BE2C (cell line): ENCODE measurements at places on chromosomes 12 and 14.

- DNase-seq, result no peak
Measured at GRCh38 chr14:103097994-103098957, 3.8 kb downstream of the EXOC3L4 start.

DNA sequence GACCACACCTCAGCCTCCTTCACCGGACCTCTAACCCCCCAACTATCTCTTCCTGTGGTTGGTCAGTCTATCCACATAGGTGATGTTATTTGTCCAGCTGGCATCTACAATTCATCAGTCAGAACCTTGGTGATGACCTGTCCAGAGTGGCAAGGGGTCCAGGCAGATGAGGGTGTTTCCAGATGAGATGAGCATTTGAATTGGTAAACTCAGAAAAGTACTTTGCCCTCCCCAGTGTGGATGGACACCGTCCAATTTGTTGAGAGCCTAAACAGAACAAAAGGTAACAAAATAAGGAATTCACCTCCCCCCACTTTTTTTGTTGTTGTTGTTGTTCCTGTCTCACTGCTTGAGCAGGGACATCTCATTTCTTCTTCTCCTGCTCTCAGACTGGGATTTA, 34.3 kb upstream of the LRP6 start:
- DNase-seq, result no peak

- no peak for DNase-seq
Measured at GRCh38 chr12:126369487-126370463, 1304.5 kb downstream of the AACS start.

DNA sequence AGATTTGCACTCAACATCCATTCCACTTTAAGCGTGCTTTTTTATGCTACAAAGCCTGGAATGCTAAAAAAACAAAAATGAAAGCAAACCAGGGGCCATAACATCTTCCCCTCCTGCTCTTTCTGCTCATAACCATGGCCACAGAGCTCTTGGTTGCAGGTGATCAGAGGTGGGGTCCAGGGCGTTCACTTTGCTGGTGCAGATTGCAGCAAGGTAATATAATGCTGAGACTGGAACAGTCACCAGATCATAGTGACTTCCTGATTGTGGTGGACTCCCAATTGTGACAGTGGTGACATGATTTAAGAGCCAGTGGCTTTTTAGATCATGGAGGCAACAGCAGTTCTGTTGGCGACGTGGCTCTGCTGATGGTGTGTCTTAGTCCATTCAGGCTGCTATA, 115.0 kb upstream of the CPM start:
- DNase-seq, result no peak

DNA sequence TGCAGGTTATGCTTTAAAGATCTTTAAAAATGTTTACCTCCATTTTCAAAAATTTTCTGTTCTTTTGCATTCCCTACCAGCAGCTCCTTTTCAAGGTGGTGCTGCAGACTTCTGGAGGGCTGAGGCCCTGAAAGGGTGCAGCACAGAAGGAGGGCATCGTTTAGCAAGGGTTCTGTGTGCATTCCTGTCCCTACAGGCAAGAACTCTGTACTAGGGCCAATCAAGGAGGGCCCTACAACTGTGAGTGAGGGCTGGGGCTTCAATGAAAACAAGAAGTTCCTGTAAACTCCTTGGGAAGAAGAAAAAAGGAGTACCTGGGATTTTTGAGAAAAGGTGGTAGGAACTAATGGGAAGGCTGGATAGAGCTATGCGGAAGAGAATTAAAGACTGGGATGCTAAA, 50.7 kb upstream of the CSRP2 start:
- no peak for DNase-seq

DNA sequence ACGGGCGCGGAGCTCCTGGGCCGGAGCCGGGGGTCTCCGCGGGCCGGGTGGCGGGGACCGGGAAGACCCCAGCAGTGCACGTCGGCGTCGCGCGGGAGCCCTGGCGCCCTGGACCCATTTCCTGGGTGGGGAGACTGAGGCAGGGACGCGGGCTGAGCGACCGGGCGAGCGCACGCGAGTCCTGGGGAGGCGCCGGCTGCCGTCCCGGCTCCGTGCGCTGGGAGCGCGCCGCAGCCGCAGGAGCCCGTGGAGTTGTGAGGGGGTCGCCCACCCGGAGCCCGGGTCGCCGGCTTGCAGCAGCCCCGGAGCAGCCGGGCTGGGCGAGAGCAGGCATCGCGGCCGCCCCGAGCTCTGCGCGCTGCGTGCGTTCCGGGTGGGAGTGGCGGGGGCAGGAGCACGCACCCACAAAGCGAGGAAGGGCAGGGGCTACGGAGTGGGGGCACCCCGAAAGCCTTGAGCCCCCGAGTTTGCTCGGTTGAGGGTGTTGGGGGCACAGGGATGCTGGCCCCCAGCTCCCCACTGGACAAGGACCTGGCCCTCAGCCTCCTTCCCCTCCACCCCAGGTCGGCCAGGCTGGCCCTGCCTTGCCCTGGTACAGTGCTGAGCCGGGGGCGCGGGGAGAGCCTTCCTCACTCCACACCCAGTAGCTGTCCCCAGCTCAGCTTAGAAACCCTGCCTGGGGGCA, 620 bp downstream of the MMP17 start:
- peak; percentile 35 for DNase-seq

DNA sequence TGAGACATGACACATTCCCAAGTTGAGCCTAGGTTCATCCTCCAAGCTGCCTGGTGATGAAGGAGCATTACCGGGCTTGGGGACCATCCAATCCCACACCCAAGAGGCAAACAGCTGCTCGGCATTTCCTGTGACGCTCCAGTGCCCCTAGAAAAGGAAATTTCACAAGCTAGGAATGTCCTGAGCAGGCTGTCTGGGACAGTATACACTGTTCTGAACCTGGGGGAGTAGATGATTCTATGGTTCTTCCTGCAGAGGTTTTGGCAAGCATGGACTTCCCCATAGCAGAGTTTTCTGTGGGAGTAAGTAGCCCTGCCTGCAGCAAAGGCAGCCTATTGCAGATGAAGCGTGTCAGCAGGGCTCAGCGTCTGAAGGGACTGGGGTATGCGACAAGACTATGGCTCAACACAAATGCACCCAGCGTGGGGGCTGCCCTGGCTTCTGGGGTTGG, 47.4 kb upstream of the SRSF5 start:
- DNase-seq, result no peak

- no peak for DNase-seq
Measured at GRCh38 chr14:66036547-66036946, 449.6 kb upstream of the CCDC196 start.

DNA sequence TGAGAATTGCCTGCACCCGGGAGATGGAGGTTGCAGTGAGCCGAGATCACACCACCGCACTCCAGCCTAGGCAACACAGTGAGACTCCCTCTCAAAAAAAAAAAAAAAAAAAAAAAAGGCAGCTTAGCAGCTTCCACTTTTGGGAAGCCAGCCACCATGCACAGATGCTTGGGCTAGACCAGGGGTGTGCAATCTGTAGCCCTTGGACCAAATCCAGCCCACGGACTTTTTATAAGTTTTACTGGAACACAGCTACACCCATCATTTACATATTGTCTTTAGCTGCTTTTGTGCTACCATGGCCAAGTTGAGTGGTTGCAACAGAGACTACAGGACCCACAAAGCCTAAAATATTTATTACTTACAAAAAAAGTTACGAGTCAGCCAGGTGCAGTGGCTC, 6.7 kb downstream of the CIT start:
- no peak for DNase-seq

GRCh38 chr12:8078398-8078797, 3.7 kb upstream of the NECAP1 start:
- peak; percentile 66 for DNase-seq

DNA sequence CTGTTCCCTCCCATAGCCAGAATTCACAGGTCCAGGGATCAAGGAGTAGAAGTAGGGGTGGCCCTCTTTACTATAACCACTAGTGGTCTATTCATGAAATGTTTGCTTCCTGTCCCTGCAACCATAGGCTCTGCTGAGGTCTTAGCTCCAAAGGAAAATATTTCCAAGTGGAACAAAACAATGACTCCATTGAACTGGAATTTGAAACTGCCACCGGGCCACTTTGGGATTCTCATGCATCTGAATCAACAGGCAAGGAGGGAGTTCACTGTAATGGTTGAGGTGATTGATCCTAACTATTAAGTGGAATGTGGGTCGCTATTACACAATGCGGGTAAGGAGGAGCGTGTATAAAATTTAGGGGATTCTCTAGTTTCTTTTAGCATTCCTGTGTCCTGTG, 197.0 kb downstream of the ETNK1 start:
- DNase-seq, result no peak

DNA sequence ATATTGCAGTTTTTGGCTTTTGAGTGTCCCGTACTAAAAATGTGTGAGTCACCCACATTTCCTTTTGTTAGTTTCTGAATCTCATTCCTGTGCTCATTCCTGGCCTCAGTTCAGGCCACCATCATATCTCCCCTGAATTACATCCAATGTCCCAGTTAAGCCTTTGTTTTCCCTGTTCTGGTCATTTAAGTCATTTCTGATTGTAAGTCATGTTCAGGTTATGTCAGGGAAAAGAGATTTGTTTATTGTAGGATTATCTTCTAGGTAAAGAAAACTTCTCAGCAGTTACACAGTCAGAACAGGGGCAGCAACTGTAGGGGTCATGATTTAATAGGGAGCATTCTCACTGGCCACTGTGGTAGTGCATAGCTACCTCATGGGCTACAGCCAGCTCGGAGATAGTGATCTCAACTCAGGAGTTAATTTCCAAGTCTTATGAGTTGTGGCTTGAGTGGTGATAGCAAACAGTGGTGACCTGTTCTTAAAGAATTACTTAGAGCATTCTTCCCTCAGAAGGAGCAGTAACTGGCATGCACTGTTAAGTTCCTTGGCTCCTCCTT, 6.7 kb downstream of the DDX47 start:
- DNase-seq, result no peak

DNA sequence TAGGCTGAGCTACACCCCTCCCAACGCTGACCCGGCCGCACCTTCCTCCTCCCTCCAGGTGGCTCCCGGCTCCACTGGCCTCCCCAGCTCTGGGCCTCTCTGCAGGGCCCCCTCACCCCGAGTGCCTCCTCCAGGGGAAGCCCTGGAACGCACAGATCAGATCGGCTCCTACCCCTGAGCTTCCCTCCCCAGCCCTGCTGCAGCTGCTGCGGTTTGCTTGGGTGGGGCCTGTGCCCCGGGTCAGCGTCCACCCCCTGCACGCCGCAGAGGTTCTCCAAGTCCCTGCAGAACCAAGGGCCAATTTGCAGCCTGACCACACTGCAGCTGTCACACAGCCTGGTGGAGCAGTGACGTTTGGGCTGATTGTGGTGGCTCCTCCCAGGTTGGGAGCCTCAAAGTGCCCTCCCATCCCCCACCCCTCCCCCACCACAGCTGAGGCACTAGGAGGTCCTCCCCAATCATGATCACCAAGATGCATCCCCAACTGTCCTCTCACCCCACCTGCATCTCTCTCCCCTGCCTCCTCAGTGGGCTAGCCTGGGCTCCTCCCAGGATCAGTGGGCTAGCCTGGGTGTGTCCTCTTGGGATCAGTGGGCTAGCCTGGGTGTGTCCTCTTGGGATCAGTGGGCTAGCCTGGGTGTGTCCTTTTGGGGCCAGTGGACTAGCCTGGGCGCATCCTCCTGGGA, 12.8 kb upstream of the FBRSL1 start:
- no peak for DNase-seq

- DNase-seq, result no peak
Measured at GRCh38 chr12:131694116-131694838, 16.6 kb upstream of the SFSWAP start.

DNA sequence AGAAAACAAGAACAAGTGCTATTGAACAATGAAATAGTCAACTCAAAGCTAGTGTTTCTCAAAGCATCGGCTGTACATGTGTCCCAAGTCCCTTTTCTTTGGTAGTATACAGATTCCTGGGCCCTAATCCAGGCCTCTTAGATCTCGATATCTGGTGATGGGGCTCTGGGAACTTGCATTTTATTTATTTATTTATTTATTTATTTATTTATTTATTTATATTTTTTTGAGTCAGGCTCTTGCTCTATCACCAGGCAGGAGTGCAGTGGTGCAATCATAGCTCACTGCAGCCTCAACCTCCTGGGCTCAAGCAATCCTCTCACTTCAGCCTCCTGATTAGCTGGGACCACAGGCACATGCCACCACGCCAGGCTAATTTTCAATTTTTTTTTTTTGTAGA, 17.1 kb downstream of the SYNDIG1L start:
- no peak for DNase-seq

DNA sequence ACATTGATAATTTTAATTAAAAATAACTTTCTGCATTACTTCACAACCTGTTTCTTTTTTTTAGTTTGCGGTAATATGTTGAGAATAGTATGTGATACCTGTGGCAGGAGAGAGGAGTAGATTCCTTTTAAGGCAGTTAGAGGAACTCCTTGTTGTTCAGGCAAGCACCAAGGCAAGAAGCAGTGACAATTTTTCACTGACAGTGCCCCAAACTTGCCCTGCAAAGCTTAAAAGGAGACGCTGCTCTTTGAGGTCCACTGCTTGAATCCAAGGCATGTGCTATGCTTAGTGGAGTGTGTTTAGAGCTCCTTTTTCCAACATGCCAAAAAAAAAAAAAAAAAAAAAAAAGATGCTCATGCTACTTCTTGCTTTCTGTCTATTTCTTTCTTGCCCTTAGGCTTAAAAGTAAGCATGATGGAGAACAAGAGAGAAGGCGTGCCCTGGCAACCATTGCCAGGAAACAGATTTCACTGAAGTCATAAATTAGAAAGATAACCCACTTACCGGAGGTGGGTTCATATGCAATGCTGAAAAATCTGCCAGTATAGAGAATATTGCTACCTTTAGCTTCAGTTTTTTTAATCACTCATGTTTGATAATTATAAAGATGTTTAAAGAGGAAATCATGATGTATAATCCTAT, 58.3 kb upstream of the DYRK2 start:
- DNase-seq, result peak; percentile 10

DNA sequence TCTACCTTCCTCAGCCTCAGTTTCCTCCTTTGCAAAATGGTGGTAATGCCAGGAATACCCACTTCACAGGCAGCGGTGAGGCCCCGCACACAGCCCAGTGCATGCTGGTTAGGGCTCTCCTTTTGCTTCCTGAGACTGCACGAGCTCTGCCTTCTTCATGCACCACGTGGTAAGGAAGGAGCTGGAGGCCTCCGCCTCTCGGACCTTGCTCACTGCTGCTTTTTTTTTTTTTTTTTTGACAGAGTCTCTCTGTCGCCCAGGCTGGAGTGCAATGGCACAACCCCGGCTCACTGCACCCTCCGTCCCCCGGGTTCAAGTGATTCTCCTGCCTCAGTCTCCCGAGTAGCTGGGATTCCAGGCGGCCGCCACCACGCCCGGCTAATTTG, 18.1 kb downstream of the TAMALIN start:
- DNase-seq, result no peak

- peak; percentile 72 for DNase-seq
Measured at GRCh38 chr12:56007564-56008559, 10.8 kb downstream of the SUOX start.

DNA sequence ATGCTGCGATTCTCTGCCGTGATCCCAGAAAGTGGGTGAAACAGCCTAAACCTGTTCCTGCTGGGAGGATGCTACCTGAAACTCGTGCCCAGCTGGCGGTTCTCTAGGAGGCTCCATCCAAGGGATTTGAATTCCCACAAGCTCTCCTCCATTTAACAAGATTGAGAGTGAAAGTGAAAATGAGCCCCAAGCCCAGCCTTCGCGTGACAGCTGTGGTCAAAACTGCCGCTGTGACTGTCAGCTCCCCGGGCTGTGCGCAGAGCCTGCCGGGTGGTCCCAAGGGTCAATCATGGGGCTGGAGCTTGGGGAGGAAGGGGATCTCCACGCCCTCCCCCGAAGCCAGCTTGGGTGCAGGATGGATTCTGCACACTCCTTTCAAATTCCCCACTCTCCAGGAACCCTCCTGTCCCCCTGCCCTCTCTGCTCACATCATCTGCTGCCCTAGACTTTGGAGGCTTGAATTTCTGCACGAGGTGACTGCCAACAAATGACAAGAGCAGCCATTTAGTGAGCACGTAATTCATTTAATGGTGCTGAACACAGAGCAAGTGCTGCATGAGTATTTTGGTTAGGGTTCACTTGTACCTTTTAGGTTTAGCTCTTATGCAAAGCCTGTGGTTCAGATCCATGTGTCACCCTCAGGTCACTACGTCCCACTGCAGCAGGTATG, 5.3 kb downstream of the ASB2 start:
- no peak for DNase-seq
